Mucosa of gallbladder (tissue), 1 donor: ENCODE measurements at places on chromosomes 2 and 18.

DNA sequence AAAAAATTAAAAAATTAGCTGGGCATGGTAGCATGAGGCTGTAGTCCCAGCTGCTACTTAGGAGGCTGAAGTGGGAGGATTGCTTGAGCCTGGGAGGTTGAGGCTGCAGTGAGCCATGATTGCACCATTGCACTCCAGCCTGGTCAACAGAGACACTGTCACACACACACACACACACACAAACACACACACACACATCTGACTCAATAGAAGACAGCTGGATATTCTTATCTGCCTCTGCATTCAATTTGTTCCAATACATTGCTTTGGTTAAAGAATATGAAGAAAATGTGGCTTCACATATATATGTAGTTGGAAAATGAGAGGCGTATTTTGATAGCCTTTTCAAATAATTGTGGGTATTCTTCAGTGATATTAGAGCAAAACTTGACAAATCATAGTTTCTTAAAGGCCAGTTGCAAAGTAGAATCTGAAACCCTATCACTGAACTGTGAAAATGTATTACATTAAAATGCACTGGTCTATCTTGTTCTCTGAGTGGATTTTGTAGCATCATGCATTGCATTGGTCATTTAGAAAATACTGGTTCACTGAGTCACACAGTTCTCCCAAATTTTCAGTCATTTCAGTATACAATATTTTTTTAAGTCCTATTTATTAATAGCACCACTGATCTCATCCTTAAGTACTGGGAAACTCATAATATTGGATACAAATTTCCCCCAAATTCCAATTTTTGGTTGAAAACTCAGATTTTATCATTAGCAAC lies 140.9 kb downstream of the MCFD2 start:
- no peak for DNase-seq

GRCh38 chr2:241478166-241478565 lies 30.2 kb downstream of the STK25 start:
- no peak for DNase-seq

- DNase-seq = no peak
Observed at GRCh38 chr18:58209326-58209725, 165.3 kb downstream of the NEDD4L start.

DNA sequence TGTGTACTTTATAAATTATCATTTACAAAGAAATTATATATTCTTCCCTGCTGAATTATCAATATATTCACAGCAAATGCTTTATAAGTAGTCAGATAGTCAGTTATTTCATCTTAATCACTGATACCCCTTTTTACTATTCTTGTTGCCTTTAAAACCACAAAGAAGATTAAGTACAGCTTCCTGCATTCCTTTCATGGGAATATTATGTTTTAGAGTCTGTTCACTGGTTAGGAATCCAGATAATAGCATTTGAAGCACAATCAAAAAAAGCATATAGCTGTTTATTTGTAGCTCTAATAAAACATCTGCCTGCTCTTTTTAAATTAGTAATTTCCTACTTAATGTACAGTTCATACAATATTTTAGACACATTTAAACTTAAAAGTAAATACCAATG lies 508.9 kb downstream of the FBXO15 start:
- no peak for DNase-seq

DNA sequence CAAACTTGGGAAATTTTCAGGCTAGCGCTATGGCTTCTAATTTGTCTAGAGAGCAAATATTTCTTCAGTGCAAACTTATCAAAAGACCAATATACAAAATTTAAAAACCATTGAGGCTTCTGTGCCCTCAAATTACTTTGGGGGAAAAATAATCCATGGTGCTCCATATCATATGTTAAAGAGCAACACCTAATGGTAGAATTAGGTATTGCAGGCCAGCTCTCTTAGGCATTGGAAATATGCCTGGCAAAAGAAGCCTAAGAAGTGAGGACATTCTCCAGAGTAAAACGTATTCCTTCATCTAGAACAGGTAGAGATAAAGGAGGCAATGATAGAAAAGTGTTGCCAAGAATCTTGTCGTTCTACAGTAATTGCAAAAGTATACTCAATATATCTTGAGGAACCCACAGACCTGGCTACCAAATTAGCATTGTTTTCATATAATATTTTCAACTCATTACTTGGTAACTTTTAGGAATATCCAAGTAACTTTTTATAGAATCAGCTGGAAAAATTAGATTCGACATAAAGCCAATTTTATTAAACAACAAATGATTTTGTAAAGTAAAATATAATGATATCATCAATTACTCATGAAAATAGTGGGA lies 401.1 kb downstream of the BCL11A start:
- no peak for DNase-seq

- no peak for DNase-seq
Observed at GRCh38 chr2:67041051-67041450, 356.1 kb upstream of the ETAA1 start.

DNA sequence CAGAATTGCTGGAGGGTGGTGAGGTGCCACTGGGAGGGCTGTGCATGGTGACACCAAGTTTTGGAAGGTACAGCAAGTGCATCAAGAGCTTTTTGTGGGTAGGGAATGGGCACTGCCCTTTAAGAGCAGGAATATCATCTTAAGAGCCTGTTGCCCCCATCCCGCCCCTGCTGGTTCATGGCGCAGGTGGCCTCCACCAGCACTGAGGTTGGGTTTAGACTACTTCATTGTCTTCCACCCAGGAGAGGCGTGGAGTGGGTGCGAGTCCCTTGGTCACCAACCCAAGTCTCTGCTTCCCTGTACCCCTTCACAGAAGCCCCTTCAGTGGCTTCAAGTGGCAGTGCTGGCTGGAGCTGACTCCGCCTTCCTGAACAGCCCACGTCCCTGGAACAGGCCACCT lies 7.8 kb downstream of the RNPEPL1 start:
- no peak for DNase-seq
